ENCODE measurements at places on chromosomes 13 and 19.

DNA sequence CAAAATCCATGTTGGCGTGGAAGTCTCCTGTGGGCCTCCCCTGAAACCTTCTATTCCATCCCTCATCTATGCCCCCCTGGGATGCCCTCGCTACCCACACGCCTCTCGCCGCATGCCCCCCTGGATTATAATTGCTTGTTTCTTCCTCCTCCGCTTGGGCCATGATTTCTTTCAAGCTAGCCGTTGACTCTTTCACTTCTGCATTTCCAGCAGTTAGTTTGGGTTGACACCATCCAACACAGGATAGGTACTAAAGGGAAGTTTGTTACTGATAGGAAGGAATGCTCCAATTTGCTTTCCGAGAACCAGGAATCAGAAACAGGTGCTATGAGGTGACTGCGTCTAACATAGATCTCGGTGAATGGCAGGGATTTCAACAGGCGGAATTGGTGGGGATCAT, 7.7 kb upstream of the SLC25A15 start:
- DNase-seq: no peak

GRCh38 chr19:55594996-55595545, 4.2 kb downstream of the FIZ1 start:
- no peak for DNase-seq

- DNase-seq: no peak
These were observed 25.0 kb downstream of the GRIN2D start for GRCh38 chr19:48418317-48419064.

GRCh38 chr13:40780822-40781401, 8.5 kb upstream of the SLC25A15 start:
- DNase-seq: no peak

- DNase-seq: no peak
These were observed 9.0 kb downstream of the RNASEH2B start for GRCh38 chr13:50918567-50918966.

- no peak for DNase-seq
These were observed 6.9 kb downstream of the DCLK1 start for GRCh38 chr13:36124236-36124822.

- no peak for DNase-seq
These were observed 13.8 kb upstream of the PTPRS start for GRCh38 chr19:5354403-5354802.

GRCh38 chr19:3977242-3978143, 6.6 kb upstream of the DAPK3 start:
- DNase-seq: no peak

GRCh38 chr19:18999016-18999758, 34.1 kb downstream of the SUGP2 start:
- no peak for DNase-seq

DNA sequence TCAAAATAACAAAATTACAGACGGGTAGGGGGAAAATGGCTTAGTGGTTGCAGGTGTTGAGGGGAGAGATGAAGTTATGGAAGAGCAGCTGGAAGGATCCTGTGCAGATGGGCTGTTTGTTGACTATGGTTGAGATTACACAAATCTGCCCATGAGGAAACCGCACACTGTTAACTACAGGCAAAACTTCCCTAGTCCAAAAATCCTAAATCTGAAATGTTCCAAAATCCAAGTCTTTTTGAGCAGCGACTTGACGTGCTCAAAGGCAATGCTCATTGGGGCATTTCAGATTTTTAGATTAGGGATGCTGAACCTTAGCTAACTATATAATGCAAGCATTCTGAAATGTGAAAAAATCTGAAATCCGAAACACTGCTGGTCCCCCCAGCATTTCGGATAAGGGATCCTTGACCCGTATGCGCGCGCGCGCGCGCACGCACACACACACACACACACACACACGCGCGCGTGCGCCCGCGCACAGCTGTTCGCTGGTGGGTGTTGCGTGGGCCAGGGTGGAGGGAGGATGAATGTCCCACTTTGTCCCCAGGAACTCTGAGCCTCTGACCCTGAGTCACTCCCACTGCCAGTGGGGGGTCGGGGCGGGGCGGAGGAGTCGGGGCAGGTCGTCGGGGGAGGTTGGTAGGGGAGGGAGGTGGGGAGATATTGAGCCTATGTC, 6.8 kb downstream of the F2RL3 start:
- no peak for DNase-seq

DNA sequence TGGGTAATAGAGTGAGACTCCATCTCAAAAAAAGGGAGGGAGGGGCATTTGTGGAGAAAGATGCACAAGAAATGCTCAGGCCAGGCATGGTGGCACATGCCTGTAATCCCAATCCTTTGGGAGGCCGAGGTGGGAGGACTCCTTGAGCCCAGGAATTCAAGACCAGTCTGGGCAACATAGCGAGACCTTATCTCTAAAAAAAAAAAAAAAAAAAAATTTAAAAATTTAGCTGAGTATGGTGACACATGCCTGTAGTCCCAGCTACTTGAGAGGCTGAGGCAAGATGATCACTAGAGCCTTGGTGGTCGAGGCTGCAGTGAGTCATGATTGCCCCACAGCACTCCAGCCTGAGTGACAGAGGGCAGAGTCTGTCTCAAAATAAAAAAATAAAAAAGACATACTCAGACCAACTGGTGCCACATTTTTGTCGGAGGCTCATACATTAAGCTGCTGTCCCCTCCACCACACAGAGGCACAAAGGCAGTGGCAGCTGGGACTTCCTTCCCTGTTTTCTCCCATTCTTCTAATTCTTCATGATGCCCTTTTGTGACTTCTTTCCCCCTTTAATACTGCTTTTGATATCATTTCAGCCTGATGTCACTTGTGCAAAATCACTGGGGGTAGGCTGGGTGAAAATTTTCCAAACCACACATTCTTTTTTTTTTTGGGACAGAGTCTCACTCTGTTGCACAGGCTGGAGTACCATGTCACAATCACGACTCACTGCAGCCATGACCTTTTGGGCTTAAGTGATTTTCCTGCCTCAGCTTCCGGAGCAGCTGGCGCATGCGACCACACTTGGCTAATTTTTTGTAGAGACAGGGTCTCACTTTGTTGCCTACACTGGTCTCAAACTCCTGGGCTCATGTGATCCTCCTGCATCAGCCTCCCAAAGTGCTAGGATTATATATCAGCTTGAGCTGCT, 26.8 kb upstream of the CXCL17 start:
- DNase-seq: no peak

- no peak for DNase-seq
These were observed 2.8 kb upstream of the ZNF181 start for GRCh38 chr19:34731019-34731829.

- no peak for DNase-seq
These were observed 749 bp upstream of the PAN3 start for GRCh38 chr13:28137596-28137995.

GRCh38 chr13:100517135-100517534, 71.5 kb downstream of the GGACT start:
- DNase-seq: no peak

DNA sequence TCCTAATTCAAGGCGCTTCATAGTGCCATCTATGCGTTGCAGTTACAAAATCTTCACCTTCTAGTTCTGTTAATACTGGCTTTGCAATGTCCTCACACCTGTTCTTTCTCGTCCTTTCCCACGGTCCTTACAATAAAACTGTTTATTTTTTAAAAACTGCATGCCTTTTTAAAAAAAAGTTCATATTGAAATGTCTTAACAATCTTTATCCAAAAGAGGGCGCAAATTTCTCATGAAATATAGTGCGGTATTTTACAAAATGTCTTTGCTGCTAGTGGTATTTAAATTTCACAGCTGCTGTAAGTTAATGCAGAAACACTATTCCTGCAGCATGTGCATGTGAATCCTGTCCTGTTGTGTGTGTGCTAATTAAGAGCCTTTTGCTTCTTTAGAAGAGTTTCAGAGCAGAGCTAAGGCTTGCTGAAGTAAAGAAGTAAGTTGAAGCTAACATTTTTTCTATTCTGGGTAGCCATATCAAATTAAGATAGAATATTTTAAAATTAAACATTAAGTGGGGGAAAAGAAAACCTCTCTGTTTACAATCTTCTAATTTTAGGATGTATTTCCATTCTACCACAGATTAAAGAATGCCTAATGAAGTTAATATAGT, 15.8 kb upstream of the CLDN10 start:
- no peak for DNase-seq

DNA sequence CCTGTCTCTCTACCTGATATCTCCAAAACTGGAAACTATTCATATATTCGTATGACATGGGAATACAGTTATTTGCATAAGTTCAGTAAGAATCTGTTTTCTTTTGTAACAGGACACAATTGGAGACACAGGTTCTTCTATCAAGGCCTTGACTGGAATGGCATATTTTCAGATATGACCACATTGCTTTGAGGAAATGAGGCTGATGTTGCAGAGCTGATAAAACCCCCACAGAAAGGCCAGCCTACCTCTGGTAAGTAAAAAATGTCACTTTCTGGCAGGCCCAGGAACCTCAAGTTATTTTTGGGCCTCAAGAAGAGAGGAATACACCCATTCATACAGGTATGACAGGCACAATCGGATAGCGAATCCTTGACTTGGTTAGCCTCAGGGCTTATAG, 29.5 kb upstream of the KBTBD6 start:
- no peak for DNase-seq

- DNase-seq: no peak
These were observed 27.9 kb downstream of the COL4A2 start for GRCh38 chr13:110334841-110335490.

- DNase-seq: no peak
These were observed 9.7 kb upstream of the RASA3 start for GRCh38 chr13:114142137-114142550.

GRCh38 chr13:89518289-89519077, 1829.0 kb upstream of the MIR17HG start:
- no peak for DNase-seq
